Iris pigment epithelial cell (primary cell): ENCODE measurements at places on chromosomes 6 and 20.

GRCh38 chr6:158770533-158771330 is 48.4 kb downstream of the EZR start:
- no peak for DNase-seq

- DNase-seq, result no peak
Measured at GRCh38 chr20:38842026-38842425, 36.5 kb downstream of the PPP1R16B start.

GRCh38 chr6:116564311-116564710 is 7.0 kb upstream of the RWDD1 start:
- DNase-seq, result no peak

DNA sequence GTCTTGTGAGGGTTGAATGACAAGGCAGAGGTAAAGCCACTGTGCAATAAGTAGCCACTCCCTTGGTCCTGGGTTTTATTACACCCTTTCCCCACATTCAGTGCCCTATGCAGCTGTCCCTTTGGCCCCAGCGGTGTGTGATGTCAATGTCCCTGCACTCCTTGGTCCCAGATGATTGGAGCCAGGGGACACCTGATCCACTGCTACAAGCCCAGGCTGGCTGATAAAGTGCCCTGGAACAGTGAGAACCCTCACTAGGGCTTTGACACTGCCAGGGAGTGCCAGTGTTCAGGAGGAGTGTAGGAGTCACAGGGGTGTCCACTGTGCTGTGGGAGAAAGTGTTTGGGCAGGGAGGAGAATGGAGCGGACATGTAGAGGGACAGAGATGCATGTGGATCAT is 30.4 kb downstream of the GABRR1 start:
- no peak for DNase-seq

DNA sequence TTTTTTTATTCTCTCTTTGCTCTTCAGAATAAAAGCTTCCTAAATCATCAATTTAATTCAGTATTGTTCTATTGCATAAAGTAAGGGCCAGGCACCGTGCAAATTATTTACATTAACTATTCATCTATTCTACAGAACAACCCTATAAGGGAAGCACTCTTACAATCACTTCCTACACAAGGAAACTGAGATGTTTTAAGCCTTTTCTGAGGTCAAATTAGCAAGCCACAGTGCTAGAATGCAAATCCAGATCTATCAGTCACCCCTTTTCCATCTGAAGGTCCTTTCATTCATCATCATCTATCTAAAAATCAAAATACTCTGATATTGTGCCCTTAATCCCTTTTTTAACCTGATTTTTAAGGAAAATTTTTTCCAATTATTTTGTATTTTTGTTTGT is 31.2 kb downstream of the FRK start:
- DNase-seq, result no peak

- DNase-seq, result no peak
Measured at GRCh38 chr6:108847738-108848115, 495 bp upstream of the ARMC2 start.

GRCh38 chr20:45987108-45987780 is 15.2 kb upstream of the ZNF335 start:
- DNase-seq, result no peak
